ENCODE measurements at places on chromosomes 2 and 18. TPM values are rescaled to one million over a fixed set of nuclear protein-coding genes. Genes with fewer than 3 reads are reported as not detected.

GRCh38 chr18:33837191-33837590 is 259.2 kb downstream of the ASXL3 start:
- no peak for DNase-seq

DNA sequence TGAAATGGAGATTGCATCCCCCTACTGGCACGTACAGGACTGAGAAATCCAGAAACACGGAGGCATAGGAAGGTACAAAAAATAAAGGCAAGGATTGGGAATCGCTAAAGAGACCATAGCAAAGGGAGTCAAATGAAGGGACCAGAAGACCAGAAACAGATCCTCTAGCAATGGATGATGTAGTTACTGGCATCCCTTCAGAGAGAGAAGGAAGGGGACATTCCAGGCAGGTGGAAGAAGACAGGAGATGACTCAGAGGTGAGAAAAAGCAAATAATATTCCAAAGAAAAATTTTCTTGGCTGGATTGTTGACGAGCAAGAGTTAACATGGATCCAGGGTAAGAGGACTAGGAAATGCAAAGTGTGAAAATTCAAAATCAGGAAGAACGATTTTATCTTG is 78.4 kb upstream of the FZD7 start:
- no peak for DNase-seq

DNA sequence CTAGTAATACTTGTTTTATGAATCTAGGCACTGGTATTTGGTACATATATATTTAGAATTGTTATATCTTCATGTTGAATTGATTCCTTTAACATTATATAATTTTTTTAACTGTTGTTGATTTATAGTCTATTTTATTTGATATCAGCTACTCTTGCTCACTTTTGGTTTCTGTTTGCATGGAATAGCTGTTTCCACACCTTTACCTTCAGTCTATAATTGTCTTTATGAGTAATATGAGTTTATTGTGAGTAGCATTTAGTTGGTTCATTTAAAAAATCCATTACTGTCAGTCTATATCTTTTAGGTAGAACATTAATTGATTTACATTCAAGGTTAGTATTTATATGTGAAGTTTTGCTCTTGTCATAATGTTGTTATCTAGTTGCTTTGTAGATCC is 58.6 kb downstream of the SMCHD1 start:
- DNase-seq: no peak

- no peak for DNase-seq
Measured at GRCh38 chr18:72940986-72941385, 73.2 kb upstream of the NETO1 start.

ANKRD62 gene
- polyA plus RNA-seq: not detected
